ENCODE measurements at places on chromosomes 12 and 14.

DNA sequence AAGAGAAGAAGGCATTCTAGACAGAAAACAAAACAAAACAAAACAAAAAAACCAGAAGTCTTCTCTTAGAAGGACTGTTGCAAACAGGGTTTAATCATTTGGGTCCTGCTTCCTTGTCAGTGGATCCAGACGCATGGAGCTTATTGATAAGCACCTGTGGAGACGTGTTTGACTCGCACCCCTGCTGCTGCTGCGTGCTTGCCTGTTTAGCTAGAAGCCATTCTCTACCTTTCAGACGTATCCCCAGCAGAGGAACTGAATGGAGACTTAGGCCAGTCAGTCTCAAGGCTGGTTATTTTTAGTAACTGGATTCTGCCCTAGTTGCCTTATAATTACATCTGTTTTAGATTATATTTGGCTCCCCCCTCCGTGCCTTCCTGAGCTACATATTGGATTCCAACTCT, 186.1 kb upstream of the EEA1 start:
- no peak for DNase-seq

GRCh38 chr12:100302081-100302480, 35.1 kb downstream of the SCYL2 start:
- DNase-seq, result no peak

- DNase-seq, result no peak
These were observed 75.4 kb downstream of the CCDC92 start for GRCh38 chr12:123897221-123897620.

GRCh38 chr12:107778383-107779025, 4.0 kb downstream of the ASCL4 start:
- DNase-seq, result no peak

- DNase-seq, result no peak
These were observed 214.2 kb upstream of the KRR1 start for GRCh38 chr12:75725521-75726111.
